ENCODE measurements at places on chromosomes 5 and 9.

DNA sequence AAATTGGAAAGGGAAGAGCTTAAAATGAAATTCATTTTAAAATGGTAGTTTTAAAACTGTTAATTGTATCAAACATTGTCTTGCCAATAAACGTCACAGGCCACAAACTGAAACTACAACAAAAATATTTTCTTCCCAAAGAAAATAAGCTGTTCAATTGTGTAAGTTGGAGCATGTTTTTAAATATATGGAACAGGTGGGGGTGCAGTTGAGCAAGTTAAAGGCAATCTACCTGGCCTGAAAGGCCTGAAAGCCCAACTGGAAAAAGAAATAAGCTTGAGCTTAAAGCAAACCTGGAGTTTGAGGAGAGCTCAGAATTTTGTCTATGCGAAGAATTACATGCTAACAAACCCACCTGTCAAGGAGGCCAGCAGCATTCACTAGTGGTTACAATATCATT, 439.5 kb downstream of the ACTL7B start:
- DNase-seq: no peak

DNA sequence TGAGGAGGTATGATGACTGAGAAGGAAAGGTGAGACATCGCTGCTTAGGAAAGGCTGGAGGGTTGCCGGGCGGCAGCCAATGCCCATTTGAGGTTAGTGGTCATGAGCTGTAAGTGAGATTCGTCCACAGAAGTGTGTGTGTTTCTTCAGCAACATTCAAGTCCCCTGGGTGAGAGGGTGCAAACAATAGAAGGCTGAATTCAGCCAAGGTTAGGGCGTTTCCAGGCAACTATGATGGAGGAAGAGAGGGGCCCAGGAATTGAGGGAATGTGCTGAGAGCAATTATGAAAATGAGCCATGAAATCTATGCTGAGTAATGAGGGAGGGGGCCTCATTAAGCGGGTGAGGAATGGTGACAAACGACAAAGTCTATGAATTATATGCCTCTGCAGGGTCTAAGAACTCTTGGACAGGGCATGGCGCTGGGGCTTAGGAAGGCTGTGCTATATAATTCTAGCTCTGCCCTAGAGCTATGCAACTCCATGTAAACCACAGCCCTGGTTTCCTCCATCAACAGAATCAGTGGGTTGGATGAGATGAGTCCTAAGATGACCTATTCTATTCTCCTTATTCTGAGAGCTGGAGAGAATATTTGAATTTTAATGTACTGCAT, 96.0 kb downstream of the SLIT3 start:
- DNase-seq: no peak

DNA sequence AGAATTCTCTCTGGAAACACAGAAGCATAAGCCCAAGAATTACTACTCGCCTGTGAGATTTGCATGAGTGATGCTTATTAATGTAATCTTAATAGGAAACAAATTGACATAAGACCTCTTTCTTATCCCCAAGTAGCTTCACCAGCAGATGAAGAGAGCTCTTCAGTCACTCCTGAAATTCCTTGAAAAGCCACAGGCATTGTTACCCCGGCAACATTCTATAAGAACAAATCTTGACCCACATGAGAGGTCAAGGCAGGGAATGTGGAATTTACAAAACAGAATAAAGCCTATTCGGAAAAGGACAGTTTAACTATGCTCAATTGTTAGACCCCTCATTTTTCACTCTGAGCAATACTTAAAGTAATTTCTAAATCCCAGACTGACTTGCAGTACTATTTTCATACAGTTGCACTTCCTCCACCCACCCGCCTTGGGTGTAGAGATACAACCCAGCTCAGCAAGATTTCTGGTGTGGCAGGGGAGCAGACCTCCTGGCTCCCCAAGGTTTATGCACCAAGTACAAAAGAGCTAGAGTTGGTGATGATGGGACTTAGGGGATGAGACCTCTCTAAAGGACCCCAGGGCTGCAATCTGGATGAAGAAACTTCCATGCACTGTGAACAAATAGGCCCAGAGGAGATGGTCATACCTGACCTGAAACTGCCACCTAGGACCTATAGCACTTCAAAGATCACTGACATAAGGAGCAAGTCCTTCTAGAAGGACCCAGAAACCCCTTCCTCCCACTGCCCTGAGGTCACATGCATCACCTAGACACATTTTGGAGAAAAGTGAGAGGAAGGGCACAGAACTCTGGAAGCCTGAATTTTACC, 242.1 kb downstream of the ZNF608 start:
- DNase-seq: no peak

DNA sequence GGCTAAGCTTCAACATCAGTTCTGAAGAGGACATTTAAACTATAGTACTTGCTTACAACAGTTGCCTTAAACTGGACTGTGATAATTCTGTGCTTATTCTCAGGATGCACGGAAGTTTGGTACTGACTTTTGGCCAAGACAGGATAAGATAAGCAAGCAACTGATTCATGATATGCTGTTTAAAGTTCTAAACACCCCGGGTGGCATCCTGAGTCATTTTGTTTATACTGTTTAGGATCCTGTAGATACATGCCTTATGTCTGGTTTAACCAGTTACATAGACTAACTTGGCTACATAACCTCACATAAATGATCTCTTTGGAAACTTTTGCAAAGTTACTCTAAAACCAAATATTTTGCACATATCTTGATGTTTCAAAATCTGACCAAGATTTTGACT, 95.9 kb downstream of the CDH9 start:
- DNase-seq: no peak

DNA sequence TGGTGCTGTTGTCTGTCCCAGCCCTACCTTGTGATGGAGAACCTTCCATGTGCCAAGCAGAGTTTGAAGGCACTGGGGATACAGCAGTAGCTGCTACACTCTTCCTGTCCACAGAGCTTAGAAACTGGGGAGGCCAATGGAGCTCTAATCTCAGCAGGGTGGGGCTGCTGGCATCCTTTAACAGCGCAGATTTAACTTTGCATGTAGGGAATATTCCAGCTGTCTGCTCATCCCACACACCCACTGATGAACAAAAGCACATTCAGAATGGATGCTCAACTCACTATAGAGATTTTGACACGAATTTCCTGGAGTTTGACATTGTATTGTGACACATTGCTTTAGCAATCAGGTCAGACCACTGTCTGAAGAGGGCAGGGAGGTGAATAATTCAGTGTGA, 49.0 kb downstream of the TMEM215 start:
- DNase-seq: no peak

DNA sequence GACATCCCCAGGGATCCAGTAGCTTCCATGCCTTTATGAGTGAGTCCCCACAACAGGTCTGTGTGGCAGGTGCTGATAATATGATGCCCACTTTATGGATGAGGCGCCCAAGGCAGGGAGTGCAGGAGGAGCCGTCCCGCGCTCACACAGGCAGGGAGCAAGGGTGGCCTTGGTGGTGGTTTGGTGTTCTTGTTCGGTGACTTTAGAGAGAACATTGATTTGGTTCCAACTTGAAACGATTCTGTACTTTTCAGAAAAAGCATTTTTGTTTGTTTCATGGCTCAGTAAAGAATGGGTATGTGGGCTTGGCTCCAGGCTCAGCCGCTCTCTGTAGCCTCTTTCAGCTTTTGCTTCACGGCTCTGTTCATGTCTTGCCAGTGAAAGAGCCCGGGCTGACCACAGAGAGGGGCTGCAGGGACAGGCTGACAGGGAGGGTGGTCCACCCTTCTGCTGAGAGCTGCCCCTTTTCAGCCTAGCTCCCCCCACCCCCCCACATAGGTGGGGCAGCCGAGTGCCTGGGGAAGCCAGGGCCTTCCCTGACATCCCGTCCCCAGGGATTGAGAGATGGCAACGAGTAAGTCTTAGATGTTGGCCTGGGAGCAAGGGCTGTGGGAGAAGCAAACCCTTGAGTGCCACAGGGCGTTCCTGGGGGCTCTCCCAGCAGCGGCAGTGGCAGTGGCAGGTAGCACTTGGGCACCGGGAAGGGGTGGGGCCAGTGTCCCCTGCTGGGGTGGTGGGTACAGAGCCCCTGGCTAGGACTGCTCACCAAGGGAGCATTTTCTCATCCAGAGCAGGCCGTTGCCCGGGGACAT, 28.0 kb downstream of the NCS1 start:
- no peak for DNase-seq

GRCh38 chr5:1553539-1554409, 30.0 kb upstream of the LPCAT1 start:
- no peak for DNase-seq

DNA sequence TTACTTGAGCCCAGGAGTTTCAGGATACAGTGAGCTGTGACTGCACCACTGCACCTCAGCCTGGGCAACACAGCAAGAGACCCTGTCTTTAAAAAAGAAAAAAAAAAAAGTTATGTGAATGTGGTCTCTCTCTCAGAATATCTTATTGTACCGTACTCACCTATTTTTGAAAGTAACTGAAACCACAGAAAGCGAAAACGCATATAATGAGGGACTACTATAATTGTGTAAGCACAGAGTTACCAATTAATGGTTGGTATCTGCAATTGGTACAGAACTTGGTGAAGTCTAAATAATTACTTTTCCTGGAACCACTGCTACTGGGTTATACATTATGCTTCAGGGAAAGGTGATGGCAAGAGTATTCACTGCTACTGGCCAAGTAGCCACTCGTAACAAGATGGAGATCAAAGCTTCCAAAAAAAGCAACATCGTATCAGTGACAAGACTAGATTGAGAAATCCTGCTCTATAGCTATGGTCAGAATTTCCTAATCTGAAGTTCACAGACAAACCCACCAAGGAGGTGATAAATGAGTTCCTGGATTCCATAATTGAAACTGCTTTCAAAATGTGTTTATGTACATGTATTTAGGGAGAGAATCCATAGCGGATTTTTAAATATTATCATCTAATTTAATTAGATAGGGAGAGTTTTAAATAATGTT, 82.7 kb downstream of the NR6A1 start:
- DNase-seq: no peak

- no peak for DNase-seq
Measured at GRCh38 chr5:74974451-74975091, 77.8 kb downstream of the GCNT4 start.

- peak; percentile 49 for DNase-seq
Measured at GRCh38 chr5:38323645-38324295, 65.4 kb downstream of the EGFLAM start.

DNA sequence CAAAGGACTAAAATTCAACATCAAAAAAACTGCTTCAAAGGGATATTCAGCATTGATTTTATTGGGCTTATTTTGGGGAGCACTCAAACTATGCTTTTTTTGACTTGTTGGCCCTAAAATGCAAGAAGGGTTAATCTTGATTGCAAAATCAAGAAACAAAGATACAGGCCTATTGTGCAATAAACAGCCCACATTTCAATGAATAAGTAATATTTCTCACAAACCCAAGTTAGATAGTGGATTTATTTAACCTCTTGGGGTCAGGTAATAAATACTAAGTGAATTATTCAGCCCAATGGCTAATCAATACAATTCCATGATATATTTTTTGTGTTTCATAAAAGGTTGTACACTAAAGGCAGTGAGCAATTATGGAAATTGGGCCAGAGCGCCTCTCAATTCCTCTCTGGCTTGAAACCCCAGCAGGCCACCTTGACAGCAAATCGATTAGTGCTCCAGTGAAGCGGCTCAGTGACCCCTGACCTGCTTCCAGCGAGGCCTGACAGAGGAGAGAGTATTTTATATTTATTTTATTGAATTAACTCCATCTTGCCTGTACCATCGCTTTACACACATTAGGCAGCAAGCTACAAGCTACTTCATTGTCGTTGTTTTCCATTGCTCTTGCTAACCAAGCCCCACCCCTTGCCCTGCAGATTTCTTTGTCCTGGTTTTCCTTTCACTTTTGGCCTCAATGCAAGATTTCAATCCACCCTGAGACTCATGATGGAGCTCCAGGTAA, 65.5 kb downstream of the EBF1 start:
- DNase-seq: no peak

DNA sequence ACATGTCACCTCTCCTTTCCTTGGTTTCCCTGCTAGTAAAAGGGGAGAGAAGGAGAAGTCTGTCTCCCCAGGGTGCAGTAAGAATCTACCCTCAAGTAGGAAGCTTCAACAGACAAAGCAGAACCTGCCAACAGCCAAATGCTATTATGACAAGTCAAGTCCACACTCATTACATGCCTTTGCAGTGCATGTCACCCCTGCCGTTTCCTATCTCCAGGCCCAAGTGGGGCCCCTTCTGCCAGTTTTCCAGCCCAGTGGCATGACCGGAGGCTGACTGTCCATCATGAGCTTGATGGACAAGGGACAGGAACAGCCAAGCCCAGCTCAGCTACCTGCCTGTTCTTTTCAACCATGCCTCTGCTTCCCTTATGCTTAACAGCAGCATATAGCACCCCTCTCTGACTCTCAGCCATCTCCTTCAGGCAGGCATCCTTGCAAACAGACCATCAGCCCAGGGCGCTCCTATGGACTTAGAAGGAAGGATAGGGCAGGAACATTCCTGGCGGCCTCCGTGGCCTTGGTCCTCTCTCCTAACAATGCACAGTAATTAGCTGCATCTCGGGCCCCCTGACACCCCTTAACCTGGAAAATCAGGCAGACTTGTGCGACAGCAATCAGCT, 107.2 kb upstream of the RAD23B start:
- DNase-seq: no peak

GRCh38 chr9:82894961-82895821, 167.8 kb downstream of the RASEF start:
- DNase-seq: no peak

DNA sequence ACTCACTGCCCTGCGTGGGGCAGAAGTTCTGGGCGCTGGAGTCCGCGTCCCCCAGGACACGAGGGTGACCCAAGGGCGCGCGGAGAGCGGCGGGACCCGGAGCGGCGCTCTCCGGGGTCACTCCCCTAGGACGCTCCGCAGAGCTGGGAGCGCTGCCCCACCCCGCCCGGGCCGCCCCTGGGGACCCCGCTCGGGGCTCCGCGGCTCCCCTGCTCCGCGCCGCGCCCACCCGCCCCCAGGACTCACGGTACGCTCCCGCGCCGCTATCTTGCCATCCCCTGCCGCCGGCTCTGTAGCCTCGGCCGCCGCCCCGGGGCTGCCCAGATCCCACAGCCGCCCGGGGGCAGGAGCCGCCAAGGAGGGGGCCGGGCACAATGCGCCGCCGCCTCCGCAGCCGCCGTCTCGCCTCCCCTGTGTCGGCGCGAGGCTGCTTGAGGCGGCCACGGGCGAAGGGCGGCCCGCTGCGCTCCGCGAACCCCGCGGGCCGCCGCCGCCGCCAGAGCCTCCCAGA, 303 bp downstream of the LIFR start:
- no peak for DNase-seq
